ENCODE measurements at places on chromosomes 11 and 22.

DNA sequence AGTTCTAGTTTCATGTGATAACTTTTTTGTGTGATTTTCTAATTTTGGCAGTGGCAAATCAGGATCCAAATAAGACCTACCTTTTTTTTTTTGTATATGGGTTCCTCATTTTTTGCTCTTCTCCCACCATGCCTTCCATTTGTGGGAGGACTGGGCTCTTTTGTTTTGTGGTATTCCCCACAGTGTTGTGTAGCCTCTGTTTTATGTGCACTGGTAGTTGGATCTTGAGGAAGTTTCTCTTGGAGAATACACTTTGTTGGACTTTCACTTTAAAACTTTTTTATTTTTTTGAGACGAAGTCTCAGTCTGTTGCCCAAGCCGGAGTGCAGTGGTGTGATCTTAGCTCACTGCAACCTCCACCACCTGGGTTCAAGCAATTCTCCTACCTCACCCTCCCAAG is 39.7 kb downstream of the PPP6R3 start:
- DNase-seq = no peak

GRCh38 chr11:109096266-109096665 is 325.7 kb upstream of the C11orf87 start:
- no peak for DNase-seq

GRCh38 chr22:30372915-30373314 is 14.3 kb downstream of the RNF215 start:
- DNase-seq = no peak

DNA sequence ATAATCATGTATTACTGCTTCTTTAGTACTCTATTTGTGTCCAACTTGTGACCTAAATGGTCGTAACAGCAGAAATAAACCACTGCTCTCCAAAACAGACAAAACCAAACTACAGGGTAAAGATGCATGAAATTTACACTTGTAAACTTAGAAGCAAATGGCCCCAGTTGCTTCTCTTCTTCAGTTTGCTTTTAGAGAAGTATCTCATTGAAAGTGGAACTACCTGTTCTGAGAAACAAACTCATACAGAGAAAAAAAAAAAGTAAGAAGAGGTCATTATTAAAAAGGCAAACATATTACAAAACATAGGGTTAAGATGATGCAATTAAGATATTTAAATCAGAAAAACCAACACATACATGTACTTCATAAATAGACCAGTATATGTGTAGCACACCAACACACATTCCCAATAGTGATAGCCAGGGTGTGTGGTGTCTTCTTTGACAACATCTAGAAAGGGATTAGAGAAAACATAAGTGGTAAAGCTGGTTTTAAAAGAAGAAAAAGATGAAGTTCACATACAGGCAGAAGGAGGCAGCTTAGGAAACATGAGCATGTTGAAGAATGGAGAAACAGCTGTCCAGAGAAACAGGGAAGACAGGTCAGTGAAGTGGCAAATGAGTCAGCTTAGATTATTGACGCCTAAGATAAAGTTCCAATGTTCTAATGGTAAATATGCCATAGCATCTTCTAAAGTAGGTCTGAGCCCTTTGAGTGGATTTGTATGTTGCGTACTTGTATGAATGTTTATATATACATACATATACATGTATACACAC is 844.7 kb upstream of the CCDC90B start:
- no peak for DNase-seq

GRCh38 chr11:90795746-90796145 is 572.9 kb upstream of the CHORDC1 start:
- DNase-seq = no peak

All from stimulated activated CD8-positive, alpha-beta memory T cell treated with anti-CD3 and anti-CD28 coated beads, Interleukin-4, amount 100 ng/mL, for 4 hours (primary cell).